Spinal cord (tissue), 10 donors: ENCODE measurements at places on chromosomes 7 and 10. TPM values are rescaled to one million over a fixed set of nuclear protein-coding genes. Genes with fewer than 3 reads are reported as not detected.

Gene HOXA7
- 12.6 TPM for total RNA-seq

Gene VWDE
- total RNA-seq: 4.9 TPM

Gene MEPCE
- total RNA-seq: 18.5 TPM

Gene TMEM196
- total RNA-seq: 16.5 TPM

Gene SHTN1
- total RNA-seq: 17.0 TPM

Gene NEBL
- total RNA-seq: 103 TPM

Gene ANKRD61
- total RNA-seq: 0.11 TPM

Gene IFIT2
- total RNA-seq: 14.6 TPM

Gene SPAM1
- not detected for total RNA-seq

Gene EFCAB10
- 6.9 TPM for total RNA-seq

Gene ST8SIA6
- 15.0 TPM for total RNA-seq

Gene FXYD4
- not detected for total RNA-seq

Gene CPXM2
- total RNA-seq: 29.3 TPM

Gene PNLIPRP2
- 0.22 TPM for total RNA-seq

Gene SHLD2
- total RNA-seq: 34.6 TPM

Gene PRR15
- total RNA-seq: 1.2 TPM

Gene PVRIG
- total RNA-seq: not detected

Gene C10orf67
- 1.0 TPM for total RNA-seq

Gene ANKRD7
- 10.3 TPM for total RNA-seq

Gene SRRM3
- 7.2 TPM for total RNA-seq

Gene SPDYE17
- total RNA-seq: not detected

Gene CNPY1
- total RNA-seq: 0.79 TPM

Gene POLR3A
- 15.3 TPM for total RNA-seq

Gene XRCC2
- 4.5 TPM for total RNA-seq

Gene SPDYE5
- total RNA-seq: 0.10 TPM

Gene ATRNL1
- 180 TPM for total RNA-seq
